ENCODE measurements at places on chromosomes 16 and 17. TPM values are rescaled to one million over a fixed set of nuclear protein-coding genes. Genes with fewer than 3 reads are reported as not detected.

SMPD3 gene
- total RNA-seq, result not detected

PPL gene
- 0.36 TPM for total RNA-seq

RNF43 gene
- under 0.01 TPM for total RNA-seq

PFAS gene
- 26.2 TPM for total RNA-seq

TOM1L1 gene
- 20.1 TPM for total RNA-seq

CLEC10A gene
- not detected for total RNA-seq

SPG7 gene
- total RNA-seq, result 95.3 TPM

HBA1 gene
- total RNA-seq, result not detected

TBC1D16 gene
- total RNA-seq, result 16.7 TPM

MXRA7 gene
- total RNA-seq, result 169 TPM

MT2A gene
- total RNA-seq, result 25.5 TPM

FN3K gene
- 0.83 TPM for total RNA-seq

Data from IMR-90 (cell line).